ENCODE measurements at places on chromosomes 12 and 14.

DNA sequence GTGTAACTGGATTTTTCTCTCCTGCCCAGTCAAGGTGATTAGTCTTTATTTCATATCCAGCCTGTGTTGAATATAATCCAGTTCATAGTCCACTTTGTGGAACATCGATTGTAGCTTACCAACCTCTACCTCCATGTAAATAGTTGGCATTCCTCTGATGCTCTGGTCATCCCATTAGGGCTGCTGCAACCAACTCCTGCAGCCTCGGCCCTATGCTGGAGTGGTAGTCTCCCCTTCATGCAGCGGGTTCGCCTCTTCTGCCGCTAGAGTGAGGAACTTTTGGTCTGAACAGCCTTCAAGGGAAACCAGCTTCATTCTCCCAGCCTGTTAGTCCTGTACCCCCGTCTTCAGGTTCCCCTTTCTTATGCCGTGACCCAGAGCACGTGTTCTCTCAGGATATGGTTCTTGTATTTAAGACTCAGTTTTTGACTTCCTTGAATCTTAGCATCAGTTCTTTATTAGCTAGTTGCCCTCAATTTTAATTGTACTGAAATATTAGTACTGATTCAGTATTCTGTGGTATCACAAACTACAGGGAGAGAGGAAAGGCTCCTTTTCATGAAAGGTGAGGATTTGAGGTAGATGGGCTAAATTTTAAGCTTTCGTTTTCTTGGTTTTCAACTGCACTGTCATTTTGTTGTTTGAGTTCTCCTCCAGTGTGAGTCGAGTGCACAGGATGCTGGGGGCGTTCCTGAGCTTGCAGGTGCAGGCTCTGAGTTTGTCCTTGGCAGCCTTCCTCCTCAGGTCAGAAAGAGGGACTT is 33.2 kb downstream of the ZNF664 start:
- DNase-seq = no peak

DNA sequence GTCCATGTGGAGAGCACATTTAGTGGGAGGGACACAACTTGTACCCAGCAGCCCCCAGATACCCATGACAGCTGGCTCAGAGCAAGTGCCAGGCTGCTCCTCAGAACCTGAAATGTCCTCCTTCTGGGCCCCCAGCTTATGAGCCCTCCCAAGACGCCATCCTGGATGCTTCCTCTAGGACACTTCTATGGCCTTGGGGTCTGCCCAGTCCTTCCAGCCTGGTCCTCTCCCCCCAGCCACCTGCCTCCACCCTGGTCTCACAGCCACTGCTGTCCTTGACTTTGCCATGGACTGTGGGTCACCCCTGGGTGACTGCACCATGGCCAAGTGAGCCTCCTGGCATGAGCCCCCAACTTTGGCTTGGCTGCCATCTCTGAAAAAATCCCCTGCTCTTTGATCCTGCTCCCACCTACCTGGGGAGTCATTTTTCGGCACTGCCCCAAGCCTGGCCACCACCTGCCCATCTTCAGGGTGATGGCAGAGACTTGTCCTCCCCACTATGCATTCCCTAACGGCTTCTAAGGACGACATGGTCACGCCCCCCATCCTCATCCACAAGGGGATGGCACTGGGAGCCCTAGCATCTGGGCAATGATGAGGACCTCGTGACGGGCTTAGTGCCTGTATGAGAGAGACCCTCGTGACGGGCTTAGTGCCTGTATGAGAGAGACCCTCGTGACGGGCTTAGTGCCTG is 323.7 kb downstream of the TMEM121 start:
- DNase-seq = no peak

DNA sequence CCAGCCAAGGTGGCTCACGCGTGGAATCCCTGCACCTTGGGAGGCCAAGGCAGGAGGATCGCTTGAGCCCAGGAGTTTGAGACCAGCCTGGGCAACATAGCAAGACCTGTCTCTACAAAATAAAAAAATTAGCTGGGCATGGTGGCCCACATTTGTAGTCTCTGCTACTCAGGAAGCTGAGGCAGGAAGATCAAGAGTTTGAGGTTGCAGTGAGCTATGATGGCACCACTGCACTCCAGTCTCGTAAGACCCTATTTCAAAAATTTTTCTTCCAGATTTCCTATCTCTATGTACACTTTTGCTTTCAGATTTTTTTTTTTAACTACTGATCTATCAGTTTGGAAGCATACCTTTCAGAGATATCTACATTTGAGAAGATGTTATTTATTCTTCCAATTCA is 15.3 kb downstream of the SNX6 start:
- DNase-seq = no peak

DNA sequence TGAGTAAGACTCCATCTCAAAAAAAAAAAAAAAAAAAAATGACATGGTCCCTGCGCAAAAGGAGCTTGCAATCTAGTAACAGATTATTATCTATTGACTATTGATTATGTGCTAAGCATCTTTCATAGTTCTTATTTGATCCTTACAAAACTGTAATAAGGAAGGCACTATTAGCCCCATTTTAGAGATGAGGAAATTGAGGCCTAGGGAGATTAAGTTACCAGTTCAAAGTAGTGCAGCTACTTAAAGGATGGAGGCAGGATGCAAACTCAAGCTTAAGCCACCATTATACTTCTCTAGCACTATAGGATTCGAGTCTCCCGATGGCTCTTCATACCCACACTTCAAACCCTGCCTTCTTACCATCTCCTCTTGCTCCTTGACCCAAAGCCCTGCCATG is 31.3 kb downstream of the PLXNC1 start:
- DNase-seq = no peak

DNA sequence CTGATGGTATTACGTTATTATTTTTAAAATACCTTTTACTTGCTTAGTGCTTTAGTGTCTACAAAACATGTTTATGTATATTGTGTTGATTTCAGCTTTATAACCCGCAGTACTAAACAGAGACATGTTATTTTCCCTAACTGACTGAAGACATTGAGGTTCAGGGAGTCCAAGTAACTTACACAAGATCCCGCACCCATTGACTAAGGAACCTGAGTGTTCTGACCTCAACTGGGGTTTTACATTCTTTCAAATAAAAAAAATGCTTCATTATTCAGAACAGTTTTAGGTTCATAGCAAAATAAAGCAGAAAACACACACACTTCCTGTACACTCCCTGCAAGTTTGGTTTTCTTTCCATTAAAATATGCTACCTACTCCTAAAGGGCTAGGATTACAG is 60.4 kb upstream of the METAP2 start:
- no peak for DNase-seq

DNA sequence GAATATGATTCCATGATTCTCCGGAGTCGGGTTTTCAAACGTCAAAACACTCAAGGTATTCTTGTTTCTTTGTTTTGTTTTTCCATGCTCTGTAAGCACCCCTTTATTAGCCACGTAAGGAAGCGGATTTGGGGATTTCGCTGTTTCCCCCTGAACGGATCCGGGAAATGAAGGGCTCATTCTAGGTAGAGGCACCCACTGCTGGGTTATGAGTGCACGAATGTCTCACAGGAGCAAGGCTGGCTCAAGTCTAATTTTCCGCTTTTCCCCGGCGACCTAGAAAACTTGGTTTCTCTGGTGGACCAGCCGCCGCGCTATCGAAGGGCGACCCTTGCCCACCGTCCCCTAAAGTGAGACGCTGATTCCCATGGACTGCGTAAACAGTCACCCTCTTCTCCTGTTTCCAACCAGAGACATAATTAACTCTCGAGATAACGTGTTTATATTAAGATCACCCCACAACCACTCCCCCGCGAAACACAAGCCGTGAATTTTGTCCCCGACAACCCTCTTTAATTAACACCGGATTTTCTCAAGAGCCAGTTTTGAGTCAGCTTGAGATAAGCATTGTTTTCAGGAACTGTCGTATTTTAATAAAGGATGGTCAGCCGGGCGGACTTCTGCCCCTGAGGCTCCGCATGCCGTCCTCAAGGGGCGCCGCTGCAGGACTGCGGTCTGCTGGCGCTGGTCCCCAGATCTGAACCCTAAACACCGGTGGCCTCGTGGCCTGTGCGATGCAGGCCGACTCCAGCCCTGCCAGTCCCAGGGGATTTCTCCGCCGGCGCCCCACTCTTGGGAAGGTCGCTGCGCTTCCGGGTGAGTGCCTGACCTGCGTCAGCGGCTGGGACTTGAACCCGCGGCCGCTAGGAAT is 515 bp upstream of the ABCC9 start:
- DNase-seq = no peak

All from COLO829 (cell line).